ENCODE measurements at places on chromosomes 1 and 21.

DNA sequence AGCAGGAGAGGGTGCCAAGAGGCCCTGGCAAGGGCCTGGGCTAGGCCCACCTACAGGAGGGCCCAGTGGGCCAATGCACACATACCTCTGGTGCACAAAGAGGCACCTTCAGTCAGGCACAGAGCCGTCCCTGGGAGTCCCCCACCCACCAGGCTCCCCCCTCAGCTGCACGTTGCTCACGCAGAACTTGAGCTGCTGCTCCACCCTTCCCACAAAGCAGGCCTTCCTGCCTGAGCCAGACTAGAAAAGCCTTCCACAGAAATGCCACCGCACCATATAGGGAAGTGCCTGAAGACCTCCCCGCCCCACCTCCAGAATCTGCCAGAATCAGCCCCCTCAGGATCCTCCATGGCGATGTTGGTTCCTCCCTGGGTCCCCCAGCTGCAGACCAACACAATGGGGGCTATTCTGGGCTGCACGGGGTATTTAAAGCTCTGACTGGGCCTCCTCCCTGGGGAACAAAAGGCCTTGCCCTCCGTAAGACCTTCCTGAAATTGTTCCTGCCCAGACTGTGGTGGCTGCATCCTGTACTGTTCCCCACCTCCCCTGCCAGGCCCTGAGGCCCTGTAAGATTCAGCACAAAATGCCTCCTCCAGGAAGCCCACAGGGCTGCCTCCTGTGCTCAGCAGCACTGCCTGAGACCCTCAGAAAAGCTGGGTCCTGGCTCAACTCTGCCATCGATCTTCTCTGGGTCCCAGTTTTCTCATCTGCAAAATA is 27.2 kb downstream of the HSPG2 start:
- DNase-seq: no peak

GRCh38 chr1:7633506-7634245 is 137.4 kb upstream of the VAMP3 start:
- no peak for DNase-seq

GRCh38 chr1:18100491-18101063 is 7.0 kb upstream of the IGSF21 start:
- peak; percentile 36 for DNase-seq

DNA sequence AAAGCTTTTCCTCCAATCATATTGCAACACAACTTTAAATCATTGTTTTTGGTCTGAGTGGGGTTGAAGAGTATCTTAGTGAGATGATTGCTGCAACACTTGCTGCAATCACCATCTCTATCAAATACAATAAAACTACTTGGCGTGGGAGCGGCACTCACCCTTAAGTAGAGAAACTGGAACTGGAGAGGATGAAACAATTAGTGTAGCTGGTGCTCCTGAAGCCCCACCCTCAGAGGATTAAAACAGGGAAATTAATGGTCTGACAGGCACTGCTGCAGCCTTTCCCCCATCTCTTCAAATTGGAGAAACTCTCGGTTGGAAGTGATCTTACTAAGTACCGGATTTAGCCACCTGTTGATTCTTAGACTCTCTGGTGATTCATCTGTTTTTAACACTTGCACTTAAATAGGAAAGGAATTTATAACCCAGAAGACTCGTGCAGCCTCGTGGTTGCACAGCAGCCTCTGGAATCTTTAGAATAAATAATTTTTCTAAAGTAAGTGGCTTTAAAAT is 80.5 kb upstream of the KIF26B start:
- DNase-seq: peak; percentile 70

GRCh38 chr1:169768161-169768560 is 26.5 kb downstream of the METTL18 start:
- no peak for DNase-seq

- no peak for DNase-seq
These were observed 11.6 kb upstream of the AKR7A3 start for GRCh38 chr1:19300211-19300610.

DNA sequence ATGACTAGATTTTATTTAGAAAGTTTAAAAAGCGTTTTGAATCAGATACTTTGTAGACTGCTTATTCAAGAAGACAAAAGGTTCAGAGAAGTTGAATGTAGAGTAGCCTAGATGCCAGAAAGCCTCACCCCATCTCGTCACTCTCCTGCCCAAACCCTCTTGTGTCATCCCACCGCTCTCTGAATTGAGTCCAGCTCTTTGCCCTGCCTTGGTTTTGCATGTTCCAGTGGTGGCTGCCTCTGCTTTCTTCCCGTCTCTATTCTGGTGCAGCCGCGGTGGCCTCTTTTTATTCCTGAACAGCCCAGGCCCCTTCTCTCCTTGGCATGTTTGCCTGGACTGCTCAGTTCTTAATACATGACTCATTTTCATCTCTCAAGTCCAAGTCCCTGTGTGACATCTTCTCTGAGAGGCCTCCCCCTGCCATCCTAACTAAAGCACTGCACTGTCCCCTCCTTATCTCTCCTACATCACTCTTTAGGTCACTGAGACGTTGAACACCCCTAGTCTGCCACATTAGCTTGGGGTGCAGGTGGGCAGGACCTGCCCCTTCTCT is 22.9 kb downstream of the PRDM2 start:
- no peak for DNase-seq

- peak; percentile 47 for DNase-seq
These were observed 345.8 kb downstream of the KIF26B start for GRCh38 chr1:245500546-245500945.

GRCh38 chr1:213998785-213999184 is 11.0 kb downstream of the PROX1 start:
- no peak for DNase-seq

DNA sequence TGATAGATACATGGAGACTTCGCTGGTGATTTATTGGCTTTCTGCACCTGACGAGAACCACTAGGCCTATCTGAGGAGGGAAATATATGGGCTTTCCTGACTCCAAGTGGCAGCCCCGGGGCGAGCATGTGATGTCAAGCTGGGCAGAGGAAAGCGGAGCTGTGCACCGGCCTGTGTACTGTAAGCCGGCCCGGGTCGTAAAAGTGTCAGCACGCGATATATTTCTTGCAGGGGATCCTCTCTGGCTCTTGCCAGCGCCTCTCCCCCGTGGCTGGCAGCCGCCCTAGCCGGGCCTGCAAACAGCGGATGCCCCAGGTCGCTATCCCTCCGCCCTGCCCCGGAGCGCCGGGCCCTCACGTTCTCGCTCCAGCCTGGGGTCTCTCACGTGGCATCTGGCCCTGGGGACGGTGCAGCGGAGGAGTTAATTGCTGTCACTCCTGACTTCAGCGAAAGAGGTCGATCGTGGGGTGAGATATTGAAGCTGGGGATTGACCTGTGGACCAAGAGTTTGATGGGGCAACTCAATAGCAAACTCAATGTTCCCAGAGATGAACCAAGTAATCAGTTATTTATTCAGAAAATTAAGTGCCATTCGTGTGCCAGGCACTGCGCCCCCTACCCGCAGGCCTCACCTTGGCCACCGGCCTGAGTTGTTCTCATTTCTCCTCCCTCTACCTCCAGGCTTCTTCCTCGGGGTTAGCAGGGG is 41.0 kb upstream of the HAO2 start:
- DNase-seq: no peak

DNA sequence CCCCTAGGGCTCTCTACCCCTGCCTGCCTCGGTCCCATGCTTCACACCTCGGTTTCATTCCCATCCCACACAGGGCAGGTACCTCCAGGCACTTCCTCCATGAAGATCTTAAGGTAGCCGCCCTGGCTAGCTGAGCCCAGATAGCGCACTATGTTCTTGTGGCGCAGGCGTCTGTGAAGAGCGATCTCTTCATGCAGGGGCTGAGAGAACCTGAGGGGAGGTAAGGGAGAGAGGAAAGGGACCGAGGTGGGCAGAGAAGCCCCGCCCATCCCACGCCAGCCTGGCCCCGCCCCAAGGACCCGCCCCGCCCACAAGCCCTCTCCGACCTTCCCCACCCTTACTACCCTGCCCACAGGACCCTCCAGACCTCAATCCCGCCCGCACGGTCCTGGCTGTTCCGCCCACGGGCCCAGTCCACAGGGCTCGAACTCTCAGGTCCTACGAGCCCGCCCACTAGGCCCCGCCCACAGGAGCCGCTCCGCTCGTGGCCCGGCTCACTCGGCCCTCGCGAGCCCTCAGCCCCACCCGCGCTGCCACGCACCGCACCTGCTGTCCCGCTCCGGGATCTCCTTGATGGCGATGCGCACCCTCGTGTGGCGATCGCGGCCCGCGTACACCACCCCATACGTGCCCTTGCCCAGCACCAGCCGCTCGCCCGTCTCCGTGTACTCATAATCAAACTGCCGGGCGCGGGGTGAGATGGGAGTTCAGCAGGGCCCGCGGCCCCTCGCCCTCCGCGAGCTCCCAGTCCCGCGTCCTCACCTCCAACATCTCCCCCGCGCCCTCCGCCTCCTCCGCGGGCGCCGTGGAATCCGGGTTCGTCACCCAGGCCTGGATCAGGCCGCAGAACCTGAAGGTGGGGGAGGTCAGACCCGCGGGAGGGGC is 6.4 kb downstream of the MAP3K6 start:
- DNase-seq: no peak

DNA sequence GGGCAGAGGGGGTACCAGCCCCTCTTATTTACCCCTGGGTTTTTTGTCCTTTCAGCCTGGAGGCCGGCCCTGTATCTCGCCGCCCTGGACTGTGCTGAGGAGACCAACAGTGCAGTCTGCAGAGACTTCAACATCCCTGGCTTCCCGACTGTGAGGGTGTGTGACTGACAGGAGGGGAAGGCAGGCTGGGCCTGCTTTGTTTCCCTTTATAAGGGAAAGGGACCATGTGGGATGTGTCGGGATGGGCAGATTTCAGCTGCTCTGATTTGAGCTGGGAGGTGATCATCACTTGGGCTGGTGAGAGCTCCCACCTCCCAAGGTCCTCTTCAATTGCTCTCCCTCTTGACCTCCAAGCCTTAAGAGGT is 11.7 kb downstream of the QSOX1 start:
- DNase-seq: no peak

DNA sequence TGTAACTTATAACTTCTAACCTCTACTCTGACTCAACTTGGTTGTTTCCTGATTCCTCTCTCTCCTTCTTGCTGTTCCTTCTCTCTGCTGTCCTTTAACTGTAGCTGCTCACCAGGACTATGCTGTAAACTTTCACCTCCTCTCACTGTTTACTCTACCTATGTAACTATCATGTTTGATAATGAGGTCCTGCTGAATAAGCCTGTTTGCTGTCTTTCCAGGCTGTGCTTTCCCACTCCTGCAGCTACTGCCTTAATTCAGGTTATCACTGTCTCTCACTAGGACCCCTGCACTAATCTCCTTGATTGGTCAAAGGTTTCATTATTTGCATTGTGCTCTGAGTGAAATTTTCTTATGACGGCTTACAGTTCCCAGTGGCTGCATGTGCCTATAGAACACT is 633.9 kb upstream of the PTBP2 start:
- no peak for DNase-seq

DNA sequence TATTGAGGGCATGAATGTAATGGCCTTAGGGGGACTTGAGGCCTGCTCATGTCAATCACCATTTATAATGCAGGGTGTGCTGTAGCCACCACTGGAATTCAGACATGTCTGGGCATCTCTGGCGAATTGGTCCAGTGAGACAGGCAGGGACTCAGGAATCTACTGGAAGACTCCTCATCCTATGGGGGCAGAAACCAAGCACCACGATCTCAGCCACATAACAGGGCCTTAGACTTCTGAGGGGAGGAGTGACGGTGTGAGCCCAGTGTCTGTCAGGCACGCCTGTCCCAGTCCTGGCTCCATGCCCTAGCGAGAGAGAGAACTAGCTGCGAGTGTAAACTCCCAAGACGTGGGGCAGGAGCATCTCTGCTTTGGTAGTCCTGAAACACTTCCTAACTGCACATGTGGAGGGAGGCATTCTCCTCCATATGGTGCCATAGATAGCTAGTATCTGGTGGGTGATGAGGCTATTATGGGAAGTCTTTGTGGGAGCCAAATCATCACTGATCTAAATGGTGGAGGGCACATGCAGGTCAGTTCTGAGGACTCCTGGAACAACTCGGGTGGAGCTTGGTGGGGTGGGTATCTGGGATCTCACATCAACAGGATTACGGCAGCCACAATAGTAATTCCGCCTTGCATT is 29.8 kb upstream of the KIAA0040 start:
- no peak for DNase-seq

- no peak for DNase-seq
These were observed 28.4 kb upstream of the CD84 start for GRCh38 chr1:160607672-160608032.

- DNase-seq: no peak
These were observed 363.5 kb upstream of the ADGRL2 start for GRCh38 chr1:81437213-81437612.

GRCh38 chr1:172278478-172278877 is 142.0 kb upstream of the C1orf105 start:
- peak; percentile 37 for DNase-seq

DNA sequence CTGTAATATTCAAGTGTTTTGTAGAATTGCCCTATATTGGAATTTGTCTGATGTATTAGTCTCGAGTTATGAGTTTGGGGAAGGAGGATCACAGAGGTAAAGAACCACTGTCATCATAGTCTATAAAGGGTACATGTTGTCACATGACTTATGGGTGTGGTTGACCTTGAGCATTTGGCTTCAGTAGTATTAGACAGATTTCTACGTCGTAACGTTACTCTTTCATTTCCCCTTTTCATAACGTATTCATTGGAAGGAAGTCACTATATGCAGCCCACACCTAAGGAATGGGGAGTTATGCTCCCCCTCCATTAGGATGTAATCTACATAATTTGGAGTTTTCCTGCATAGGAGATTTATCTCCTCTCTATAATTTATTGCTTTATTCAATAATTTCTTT is 110.1 kb upstream of the VAV3 start:
- no peak for DNase-seq

GRCh38 chr1:210663730-210664573 is 335.2 kb downstream of the HHAT start:
- peak; percentile 45 for DNase-seq

GRCh38 chr1:237712082-237712481 is 178.6 kb downstream of the ZP4 start:
- DNase-seq: no peak

DNA sequence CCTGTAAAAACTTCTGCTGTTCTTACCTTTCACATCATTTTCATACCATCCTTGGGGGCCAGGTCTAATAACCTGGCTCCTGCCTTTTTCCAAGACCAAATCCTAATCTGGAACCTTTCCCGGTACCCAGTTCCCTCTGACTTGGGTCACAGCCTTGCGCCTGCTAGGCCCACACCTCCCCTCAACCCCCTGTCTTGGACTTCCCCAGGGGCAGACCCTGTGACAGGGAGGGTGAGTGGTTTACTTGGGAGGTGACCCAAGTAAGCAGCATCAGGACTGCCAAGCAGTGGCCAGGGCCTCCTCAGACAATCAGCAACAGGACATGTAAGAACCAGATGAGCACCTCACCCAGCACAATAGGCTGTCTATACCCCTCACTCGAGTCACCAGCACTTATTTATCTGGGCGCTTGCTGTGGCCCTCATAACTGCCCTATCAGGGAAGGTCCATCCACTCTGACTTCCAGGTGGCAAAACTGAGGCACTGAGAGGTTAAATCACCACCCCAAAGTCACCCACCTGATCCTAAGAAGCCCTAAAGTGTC is 124.7 kb downstream of the MATN1 start:
- DNase-seq: no peak

- no peak for DNase-seq
These were observed 66.7 kb downstream of the RPE65 start for GRCh38 chr1:68383092-68383491.

GRCh38 chr1:204564835-204565234 is 48.6 kb downstream of the MDM4 start:
- no peak for DNase-seq

All from A172 (cell line).